ENCODE measurements at places on chromosomes 16 and 17.
A peak's percentile ranks its signal among the peaks of the same experiment; 100 is the strongest.

- DNase-seq, result no peak
Measured at GRCh38 chr17:32117399-32117798, 24.9 kb upstream of the RHOT1 start.

DNA sequence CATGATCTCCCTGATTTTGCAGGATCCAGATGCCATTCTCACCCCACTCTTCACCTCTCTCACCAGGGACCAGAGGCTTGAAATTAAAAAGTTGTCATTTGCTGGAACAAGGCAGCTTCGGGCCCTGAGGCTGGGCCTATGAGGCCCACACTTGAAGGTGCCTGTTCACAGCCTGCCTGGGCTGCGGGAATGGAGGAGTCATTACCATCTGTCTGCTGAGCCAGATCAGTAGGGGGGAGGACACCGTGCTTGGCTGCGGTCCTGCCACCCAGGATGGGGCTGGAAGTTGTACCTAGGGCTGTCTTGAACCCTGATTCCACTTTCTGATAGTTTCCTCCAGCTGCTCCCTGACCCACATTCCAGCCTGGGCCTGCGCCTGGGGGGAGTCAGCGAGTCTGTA, 208.3 kb upstream of the N4BP1 start:
- DNase-seq, result no peak

DNA sequence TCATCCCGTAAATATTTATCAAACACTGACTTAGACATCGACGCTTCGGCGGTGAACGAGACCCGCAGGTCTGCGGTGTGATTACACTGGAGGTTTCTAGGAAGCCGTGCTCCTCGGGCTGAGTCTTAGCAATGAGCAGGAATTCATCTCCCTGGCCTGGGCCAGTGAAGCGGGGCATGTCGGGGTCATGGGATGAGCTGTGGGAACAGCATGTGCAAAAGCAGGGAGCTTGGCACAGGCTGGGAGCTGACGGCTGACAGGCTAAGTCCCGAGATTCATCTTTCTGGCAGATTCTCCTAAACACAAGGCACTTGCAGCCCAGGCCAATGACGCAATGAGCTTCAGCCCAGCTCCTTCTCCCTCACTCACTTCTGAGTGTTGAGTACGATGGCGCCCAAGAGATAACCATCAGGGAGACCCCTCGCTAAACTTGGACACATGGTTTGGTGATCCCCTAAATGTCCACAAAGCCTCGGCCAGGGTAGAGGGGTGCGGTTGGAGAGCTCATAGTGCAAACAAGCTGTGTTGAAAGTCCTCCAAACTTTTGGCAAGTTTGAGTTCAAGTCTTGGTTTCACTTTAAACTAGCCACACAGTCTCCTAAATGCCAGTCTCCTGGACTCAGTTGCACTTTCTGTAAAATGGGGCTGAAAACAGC, 12.8 kb downstream of the CRISPLD2 start:
- DNase-seq, result no peak

DNA sequence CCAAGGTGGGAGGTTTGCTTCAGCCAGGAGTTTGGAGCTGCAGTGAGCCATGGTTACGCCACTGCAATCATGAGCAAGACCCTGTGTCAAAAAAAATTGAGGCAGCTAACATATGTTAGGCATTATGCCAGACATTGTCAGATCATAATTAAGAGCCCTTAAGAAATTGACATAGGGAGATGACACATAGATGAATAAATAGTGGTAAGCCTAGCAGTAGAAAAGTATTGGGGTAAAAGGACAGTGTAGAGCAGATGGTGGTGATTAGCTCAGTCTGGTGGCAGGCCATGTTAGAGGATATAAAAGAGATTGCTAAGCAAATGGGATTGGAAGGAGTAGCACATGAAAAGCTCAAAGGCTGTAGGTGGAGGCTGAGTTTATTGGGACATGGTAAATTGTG, 22.6 kb downstream of the SRCAP start:
- DNase-seq, result no peak

DNA sequence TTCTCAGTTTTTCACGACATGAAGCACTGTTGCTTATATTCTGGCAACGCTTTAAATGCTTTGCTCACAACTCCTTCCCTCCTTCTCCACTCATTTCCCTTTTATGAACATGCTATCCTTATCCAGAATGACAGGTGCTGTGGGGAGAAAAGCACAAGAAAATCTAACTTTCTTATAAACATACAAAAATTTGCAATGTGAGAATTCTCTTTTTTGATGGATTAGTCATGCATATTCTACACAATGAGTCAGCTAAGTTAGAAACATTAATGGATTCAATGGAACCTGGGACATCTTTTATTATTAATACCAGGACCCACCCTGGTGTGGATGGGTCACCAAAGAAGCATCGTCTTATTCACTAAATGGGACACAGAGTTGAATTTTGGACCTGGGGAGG, 234.6 kb upstream of the CDH5 start:
- DNase-seq, result no peak

DNA sequence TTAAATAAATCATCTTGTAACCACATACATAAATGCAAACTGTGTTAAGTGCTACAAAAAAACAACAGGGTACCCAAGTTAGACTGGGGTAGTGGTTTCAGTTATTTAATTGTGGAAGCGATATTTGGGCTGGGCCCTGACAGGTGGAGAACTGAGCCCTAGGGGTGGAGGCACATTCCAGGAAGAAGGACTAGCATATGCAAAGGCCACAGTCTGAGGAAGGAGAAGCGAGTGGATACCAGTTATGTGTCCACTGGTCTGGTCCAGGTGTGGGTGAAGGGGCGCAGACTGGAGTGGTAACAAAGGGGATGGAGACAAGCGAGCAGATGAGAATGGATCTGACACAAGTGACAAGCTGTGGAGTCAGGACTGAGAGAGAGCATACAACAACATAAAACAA, 22.9 kb downstream of the TXNDC11 start:
- no peak for DNase-seq

DNA sequence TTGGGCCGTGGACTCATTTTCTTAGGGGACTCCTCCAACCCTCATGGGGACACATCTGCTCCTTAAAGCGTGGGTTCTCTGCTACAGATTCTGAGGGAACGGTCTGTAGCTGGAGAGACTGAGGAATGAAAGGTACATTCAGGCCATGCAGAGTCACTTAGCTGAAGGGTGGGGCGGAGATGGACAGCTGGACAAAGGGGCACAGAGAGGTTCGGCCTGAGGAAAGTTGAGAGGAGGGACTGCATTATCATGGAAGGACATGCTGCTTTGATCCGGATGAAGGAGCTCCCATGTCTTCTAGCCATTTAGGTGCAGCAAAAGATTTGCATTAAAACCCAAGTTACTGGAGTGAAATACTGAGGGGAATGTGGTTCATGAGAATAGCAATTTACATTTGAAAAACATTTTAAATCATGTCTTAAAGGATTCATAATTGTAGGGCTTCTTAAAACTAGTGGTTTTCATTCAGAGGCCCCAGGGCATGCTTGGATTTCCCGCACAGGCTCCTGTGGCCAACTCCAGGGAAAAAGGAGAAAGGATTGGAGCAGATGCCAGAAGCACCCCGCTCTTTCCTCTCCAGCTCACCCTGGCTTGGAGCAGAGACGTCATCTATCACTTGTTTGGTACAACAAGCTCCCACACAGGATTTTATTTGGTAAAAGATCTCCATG, 54.2 kb downstream of the CDRT4 start:
- DNase-seq, result no peak

GRCh38 chr17:49180303-49180702, 30.1 kb downstream of the GNGT2 start:
- DNase-seq, result peak; percentile 70

- no peak for DNase-seq
Measured at GRCh38 chr17:74757931-74758847, 9.8 kb downstream of the NHERF1 start.

- DNase-seq, result no peak
Measured at GRCh38 chr17:78677303-78678221, 100.4 kb upstream of the DNAH17 start.

GRCh38 chr17:21517538-21518293, 141.6 kb downstream of the KCNJ12 start:
- no peak for DNase-seq

DNA sequence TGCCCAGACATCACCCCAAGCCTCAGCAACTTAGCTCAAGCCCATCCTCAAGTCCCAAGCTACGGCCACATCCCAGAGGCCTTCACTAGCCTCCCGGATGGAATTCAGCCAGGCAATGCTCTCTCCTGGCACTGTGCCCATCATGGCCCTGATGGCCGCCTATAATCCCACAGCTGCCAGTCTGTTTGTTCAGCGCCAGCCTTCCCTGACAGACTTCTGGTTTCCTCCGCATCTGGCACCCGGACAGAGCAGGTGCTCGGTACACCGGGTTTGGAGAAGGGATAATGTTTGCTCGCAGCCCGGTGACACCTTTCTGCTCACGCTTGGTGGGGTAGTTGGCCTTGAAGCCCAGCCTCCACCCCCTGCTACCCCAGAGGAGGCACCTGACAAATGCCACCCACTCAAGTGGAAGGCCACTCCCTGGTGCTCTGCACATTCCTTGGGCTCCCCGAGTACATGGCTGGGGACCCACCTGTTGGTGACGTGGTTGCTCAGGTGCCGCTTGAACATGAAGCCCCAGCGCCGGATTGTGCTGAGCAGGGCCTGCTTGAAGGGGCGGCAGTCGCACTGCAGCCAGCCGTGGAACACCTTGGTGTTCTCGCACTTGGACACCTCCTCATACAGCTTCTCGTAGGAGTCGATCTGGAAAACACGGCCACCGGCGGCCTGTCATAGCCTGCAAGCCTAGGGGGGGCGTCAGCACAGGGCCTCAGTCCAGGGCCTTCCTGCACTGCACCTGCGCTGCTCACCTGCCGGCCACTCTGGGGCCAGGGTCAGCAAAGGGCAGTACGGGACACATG, 47.1 kb downstream of the DNAH17 start:
- DNase-seq, result no peak

- no peak for DNase-seq
Measured at GRCh38 chr16:75258807-75259141, 7.3 kb upstream of the BCAR1 start.

- DNase-seq, result no peak
Measured at GRCh38 chr16:79844603-79845002, 244.1 kb upstream of the MAF start.

DNA sequence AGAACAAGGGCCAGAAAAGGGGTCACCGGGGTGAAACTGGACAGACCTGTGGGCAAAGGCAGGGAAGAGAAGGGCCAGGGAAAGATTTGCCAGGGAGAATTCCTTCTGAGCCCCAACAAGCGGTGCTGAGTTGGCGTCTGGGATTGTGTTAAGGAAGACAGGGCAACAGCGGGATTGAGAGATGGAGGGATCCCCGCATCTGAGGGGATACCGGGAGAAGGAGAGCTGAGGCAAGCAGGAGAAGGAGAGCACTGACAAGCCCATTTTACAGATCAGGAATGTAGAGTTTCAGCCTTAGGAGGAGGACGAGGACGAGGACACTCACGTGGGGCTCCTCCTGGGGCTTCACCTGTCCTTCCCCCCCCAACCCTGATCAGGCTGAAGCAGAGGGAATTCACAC, 998 bp upstream of the ABCC3 start:
- DNase-seq, result no peak

- no peak for DNase-seq
Measured at GRCh38 chr16:72576189-72576588, 404.2 kb upstream of the PMFBP1 start.

- DNase-seq, result no peak
Measured at GRCh38 chr16:17335826-17336529, 134.8 kb downstream of the XYLT1 start.

DNA sequence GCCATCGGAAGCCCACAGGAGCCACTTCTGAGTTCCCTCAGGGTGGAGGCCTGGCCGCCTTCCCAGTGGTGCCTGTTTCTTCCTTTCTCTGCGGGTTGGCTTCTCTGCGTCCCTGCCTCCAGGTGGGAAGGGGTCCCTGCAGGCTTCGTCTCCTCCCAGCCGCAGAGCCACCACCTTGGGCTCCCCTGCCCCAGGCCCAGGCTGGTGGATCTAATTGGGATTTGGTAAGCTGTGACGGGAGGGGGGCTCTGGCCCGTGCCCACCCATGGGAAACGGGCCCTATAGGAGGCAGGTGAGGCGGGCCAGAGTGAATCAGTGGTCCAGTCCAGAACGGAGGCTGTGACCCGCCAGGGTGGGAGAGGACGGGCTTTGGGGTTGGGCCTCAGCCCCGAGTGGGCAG, 32.1 kb downstream of the JPH3 start:
- no peak for DNase-seq

DNA sequence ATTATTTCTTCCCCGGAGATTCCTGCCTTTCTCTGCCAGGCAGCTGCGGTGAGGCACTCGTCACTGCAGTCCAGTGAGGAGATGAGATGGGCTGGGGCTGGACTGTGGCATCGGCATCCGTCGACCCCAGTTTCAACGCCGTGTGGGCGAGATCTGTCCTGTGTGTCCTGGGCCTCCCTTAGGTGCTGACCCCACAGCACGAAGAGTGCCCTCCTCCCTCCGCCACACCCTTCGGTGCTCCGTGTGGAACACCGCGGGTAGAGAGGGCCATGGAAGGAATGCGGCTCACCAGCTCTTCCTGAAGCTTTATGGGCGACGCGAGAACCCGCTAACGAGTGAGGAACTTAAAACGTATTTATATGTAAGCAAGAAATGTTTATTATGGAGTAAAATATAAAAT, 17.6 kb downstream of the ACSF3 start:
- DNase-seq, result no peak

DNA sequence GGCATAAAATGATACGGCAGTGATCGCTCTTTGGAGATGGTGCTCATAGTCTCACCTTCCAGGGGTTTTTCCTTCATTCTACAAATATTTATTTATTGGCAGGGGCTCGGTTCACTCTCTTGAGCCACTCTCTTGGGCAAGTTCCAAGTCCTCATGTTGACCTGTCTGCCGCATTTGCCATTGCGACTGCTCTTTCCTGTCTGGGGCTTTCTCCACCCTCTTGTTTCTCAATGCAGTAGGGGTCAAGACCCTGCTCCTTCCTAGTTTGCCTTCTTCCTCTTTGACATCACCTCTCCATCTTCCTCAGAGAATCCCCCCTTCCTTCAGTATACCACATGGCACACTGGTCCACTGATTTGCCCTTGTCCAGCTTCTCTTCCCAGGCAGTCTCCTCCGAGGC, 21.9 kb upstream of the LRRC75A start:
- no peak for DNase-seq

GRCh38 chr16:31414706-31415105, 13.5 kb downstream of the COX6A2 start:
- peak; percentile 8 for DNase-seq

DNA sequence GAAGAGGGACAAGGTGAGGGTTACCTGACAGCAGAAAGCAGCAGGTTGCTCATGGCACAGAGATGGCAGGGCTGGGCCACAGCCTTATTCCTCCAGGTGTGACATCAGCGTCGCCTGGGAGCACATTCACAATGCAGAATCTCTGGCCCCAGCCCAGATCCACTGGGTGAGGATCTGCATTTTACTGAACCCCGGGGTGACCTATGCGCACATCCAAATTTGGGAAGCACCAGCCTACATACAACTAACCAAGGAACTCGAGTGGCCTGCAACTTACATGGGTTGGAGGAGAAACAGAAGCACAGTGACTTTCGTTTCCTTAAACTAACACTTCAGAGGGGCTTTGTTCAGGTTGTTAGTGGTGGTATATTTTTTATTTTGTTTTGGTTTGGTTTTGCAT, 17.6 kb downstream of the CPPED1 start:
- DNase-seq, result no peak

- no peak for DNase-seq
Measured at GRCh38 chr16:17259751-17260270, 210.9 kb downstream of the XYLT1 start.

- DNase-seq, result peak; percentile 22
Measured at GRCh38 chr16:68000450-68000849, 1.2 kb upstream of the DPEP2 start.

- DNase-seq, result no peak
Measured at GRCh38 chr17:68634345-68634876, 33.2 kb upstream of the FAM20A start.
